NCI-H446 (cell line): ENCODE measurements at places on chromosomes 7 and 10.

DNA sequence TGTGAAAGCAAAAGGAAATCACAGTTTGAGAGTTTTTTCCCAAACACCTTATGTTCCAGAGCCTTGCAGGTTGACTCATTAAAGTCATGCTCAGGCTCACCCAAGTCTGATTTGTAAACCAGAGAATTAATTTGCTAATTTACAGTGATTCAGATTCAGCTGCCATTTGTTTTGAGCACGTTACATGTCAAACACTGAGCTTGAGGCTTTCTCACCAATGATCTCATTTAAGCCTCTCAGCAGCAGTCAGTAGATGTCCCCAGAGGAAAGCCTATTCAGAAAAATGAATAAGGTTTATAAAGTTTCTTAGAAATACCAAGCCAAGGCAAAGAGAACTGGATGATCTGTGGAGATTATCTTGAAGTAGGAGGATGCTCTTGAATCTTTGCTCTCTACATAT is 420.4 kb downstream of the HTR7 start:
- no peak for DNase-seq

DNA sequence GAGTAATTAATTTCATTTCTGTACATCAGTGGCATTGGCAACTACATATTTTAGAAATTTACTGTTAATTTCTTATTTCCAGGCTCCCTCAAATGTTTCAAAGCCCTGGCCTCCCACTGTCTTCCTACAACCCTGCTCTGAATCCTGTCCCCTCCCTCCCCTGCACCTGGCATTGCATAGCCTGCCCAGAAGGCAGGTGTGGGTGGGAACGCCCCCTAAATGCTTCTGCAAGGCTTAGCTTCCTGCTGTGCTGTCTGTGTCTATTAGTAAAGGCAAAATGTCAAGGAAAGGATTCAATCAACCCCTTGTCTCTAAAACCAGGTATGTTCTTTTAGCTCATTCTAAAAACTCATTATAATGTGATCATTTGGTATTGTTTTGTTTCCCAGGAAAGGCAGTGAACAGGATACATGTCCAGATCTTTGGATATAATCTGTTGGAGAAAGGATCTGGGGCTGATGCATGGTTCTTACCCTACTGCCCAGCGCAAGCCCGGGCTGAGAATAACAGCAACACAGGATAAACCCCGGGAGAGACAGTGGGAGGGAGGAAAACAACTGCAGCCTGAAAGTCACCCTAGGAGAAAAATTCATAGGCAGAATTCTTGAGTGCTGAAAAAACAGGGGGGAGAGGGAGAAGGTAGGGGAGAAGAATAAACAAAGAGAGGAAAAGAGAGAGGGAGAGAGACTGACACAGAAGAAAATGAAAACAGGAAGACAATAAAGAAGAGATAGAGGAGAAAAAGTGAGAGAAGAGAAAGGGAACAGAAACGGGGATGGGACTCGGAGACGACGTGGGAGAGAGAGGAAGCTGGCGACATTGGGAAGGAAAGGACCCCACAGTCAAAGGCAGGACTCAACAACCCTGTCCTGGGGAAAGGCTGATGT is 589 bp downstream of the ZNF488 start:
- DNase-seq, result no peak

GRCh38 chr10:23448802-23449570 is 10.1 kb downstream of the OTUD1 start:
- DNase-seq, result no peak

GRCh38 chr7:91325726-91326125 is 61.5 kb downstream of the FZD1 start:
- DNase-seq, result no peak

DNA sequence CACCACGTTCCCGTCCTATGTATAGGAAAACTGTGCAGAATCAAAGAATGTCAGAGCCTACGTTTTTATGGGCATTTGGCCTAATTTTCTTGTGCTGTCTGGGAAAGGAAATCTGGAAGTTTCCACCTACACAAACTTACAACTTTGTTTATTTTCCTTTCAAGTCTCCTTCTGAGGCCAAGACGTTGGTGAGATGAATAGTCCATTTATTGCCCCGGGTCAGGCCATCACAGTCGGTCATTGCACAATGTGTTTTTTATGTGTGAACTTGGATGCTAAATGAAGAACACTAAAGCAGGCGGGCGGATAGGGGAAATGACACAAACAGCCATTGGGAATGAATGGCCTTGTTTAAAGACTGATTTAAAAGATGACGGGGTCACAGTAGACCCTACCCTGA is 38.6 kb downstream of the TRIL start:
- DNase-seq, result no peak

DNA sequence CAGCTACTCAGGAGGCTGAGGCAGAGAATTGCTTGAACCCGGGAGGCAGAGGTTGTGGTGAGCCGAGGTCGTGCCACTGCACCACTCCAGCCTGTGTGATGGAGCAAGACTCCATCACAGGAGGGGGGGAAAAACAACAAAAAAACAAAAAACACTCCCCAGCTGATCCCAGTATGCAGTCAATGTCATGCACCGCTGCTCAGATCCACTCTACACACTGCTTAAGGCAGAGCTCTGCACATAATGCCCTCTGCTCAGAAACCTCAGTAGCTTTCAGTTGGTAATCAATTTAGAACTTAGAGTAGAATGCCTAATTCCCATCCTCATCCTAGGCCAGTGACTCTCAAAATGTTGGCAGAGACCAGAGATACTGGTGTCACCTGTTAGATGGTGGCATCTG is 43.9 kb downstream of the PDSS1 start:
- DNase-seq, result no peak
